Skeletal muscle cell (primary cell): ENCODE measurements at places on chromosomes 7 and 10.

DNA sequence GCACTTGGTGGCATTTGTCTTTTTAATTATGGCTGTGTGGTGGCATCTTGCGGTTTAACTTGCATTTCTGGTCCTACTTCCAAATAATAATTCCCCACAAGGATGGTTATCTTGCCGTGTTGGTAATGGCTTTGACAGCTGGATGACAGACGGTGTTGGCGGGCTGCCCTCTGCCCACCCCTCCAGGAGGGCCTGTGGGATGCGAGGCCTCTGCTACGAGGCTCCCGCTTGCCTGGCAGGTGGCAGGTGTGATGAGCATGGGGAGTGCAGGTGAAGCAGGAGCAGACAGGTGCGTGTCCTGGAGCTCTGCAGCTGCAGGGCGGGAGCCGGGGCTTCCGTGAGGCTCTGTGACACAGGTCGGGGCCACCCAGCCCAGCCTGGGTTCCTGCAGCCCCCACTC, 11.8 kb downstream of the INPP5A start:
- no peak for DNase-seq

DNA sequence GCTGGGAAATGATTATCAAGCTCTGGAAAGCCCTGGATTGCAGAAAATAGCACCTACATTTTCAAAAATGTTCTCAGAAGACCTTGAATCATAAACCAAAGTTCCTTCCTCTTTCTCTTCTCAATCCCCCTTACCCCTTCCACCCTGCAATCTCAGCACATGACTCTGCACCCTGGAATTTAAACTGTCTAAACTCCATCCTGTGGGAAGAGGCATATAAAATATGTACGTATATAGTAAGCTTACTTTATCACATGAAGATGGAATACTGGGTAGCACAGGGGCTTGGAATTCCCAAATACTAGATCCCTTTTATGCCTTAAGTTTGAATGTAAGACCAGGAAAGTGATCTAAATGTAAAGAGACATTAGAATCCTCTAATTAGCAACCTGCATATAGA, 7.7 kb downstream of the AGMO start:
- DNase-seq = peak; percentile 32

- peak; percentile 2 for DNase-seq
These were observed 213.5 kb upstream of the TMEM229A start for GRCh38 chr7:124246262-124246863.

- DNase-seq = peak; percentile 65
These were observed 24.4 kb downstream of the GSDME start for GRCh38 chr7:24732646-24733413.

GRCh38 chr10:71771821-71772617, 1.3 kb downstream of the VSIR start:
- no peak for DNase-seq

GRCh38 chr7:134298902-134299683, 17.6 kb downstream of the SLC35B4 start:
- DNase-seq = no peak

DNA sequence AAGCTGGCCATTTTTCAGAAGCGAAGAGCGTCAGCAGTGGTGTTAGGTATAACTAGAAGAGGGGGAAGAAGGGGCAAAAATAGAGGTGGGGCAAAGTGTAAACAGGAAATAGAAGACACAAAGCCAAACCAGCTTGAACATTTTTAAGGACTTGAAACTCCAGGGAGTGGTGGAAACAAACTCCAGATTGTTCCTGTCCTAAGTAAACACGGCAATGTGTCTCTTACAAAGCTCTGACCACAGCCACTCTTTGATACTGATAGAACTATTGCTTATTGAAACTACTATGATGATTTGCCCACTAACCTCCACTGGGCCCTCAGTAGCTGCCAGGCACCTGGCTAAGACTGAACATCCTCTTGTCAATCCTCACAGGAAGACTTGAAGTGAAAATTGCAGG, 20.8 kb upstream of the CDH23 start:
- no peak for DNase-seq
